NCI-H2171 treated with DMSO at 0.1 percent for 48 hours (cell line): ENCODE measurements at places on chromosomes 13 and 19.

DNA sequence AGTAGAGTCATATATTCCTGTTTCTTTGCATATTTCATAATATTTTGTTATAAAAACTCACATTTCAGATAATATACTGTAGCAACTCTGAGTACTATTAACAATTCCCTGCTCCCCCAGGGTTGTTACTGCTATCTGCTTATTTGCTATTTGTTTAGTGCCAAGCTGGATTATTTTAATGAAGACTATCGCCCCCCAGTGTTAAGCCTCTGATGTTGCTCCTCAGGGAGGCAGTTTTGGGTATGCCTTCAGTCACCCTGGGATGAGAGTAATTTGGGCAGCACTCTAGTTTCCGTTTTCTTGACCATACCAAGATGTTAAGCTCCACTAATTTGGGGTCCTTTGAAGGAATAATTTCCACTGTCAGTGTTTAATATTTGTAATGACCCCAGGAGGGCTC is 46.0 kb downstream of the MICU2 start:
- DNase-seq = no peak

- DNase-seq = no peak
Observed at GRCh38 chr13:24292481-24292880, 16.9 kb upstream of the C1QTNF9 start.

GRCh38 chr13:75359266-75359665 is 122.7 kb downstream of the TBC1D4 start:
- no peak for DNase-seq

GRCh38 chr13:20716951-20717350 is 13.5 kb downstream of the IL17D start:
- DNase-seq = peak; percentile 27

DNA sequence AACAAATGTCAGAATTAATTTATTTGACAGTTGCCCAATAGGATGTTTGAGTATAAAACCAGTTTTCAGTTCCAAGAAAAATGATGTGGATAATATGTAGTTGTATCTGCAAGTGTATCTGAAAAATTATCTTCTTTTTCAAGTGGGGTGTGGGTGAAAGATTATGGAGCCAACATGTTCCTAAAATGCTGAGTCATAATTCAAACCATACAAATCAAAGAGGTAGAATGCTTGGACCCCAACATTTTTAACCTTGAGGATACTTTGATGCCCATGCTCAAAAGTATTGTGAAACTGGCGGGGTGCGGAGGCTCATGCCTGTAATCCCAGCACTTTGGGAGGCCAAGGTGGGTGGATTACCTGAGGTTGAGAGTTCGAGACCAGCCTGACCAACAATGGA is 54.0 kb upstream of the ZNF724 start:
- no peak for DNase-seq

- DNase-seq = no peak
Observed at GRCh38 chr19:14237014-14237941, 31.3 kb upstream of the ADGRL1 start.

DNA sequence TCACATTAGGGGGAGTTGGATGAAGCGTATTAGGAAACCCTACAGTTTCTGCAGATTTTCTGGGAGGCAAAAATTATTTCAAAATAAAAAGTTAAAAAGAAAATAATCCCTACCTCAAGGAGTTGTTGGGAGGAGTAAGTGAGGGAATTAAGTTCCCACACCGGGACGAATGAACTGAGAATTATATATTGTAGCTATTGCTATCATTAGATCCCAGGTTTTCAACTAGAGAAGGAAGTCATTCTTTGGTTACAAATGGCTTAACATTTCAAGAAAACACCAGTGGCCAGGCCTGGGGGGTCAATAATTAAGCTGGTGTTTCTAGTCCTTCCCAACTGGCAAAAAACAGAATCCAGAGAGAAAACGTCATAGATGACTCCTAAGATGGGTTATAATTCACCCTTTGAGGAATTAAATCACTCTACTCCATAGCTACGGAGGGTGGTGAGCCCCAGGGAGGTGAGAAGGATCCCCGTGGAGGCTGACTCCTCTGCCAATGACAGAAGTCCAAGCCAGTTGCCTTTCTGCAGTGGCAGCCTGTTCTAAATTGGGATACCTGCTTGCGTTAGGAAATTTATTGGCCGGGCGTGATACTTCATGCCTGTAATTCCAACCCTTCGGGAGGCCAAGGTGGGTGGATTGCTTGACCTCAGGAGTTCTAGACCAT is 1.2 kb upstream of the MYDGF start:
- no peak for DNase-seq

- peak; percentile 41 for DNase-seq
Observed at GRCh38 chr19:710767-711166, 2.0 kb downstream of the PALM start.

GRCh38 chr13:98173431-98174152 is 3.5 kb downstream of the RNF113B start:
- no peak for DNase-seq

GRCh38 chr13:46341112-46341711 is 45.8 kb downstream of the RUBCNL start:
- no peak for DNase-seq

DNA sequence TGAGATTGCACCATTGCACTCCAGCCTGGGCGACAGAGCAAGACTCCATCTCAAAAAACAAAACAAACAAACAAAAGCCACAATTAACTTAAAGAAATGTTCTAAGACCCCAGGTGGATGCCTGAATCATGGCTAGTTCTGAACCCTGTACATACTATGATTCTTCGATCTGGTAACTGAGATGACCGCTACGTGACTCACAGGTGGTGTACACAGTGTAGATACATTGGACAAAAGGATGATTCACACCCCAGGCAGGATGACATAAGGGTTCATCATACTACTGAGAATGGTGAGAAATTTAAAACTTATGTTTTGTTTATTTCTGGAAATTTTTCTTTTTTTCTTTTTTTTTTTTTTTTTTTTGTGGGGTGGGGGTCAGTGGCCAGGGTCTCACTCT is 6.5 kb downstream of the ZNF426 start:
- DNase-seq = no peak

DNA sequence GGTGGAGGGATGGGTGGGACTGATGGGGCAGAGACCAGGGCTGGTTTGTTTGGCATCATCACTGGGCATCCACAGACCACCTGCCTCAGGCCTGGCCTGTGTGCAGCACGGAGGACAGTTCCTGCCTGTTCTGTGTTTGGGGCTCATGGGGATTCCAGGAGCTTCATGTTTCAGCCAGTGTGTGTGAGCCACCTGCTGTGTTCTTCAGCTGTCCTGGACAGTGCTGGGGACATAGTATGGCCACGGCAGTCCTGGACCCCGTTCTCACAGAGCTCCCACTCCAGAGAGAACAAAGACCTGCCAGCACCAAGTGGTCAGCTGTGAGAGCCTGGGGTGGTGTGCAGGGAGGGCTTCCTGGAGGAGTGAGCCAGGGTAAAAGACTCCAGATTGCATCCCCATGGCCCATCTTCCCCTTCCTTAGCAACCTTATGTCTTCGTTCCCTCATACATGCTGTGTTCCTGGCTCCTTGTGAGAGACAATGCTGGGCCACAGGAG is 2.0 kb upstream of the CCDC97 start:
- DNase-seq = no peak

GRCh38 chr13:20249913-20250312 is 17.8 kb upstream of the GJB6 start:
- no peak for DNase-seq

DNA sequence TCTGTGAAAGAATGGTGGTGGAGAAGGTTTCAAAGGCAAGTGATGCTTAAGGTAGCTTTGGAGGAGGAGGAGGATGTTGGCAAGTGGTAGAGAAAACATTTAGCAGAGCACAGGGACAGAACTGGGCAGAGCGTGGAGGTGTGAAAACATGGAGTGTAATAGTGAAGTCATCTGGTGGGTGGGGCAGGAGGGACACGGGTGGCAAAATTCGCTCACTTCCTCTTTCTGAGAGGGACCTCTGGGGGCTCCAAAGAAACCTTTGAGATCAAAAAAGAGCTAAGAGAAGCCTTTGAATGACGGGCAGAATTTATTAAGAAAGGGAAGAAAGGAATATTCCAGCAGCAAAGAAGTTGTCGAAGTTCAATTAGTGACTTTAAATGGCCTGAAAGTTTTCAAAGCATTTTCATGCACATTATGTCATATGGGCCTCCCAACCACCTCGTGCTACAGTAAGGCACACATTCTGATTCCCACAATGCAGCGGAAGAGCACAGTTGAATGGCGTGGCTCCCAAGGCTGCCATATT is 82.8 kb downstream of the STARD13 start:
- DNase-seq = no peak

GRCh38 chr13:49976314-49977258 is 20.3 kb upstream of the TRIM13 start:
- peak; percentile 74 for DNase-seq

- DNase-seq = no peak
Observed at GRCh38 chr19:11053817-11054195, 35.5 kb upstream of the LDLR start.

DNA sequence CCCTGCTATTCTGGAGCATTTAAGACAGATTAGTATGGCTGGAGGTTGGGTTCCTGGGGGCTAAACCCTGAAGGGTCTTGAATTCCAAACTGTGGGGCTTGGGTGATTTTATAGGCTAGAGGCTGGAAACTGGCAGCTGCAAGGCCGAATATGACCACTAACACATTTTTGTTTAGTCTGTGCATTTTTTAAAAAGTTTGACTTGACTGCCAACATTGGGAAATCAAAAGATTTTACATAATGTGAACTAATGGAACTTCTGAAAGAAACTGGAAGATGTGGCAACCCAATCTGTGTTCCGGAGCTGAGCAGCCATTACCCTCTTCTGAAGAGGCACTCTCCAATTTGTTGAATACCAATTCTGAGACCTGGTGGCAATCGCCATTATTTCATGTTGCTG is 5.1 kb downstream of the ZNF784 start:
- DNase-seq = peak; percentile 37

- DNase-seq = peak; percentile 94
Observed at GRCh38 chr19:29404951-29405727, 120.7 kb upstream of the VSTM2B start.

DNA sequence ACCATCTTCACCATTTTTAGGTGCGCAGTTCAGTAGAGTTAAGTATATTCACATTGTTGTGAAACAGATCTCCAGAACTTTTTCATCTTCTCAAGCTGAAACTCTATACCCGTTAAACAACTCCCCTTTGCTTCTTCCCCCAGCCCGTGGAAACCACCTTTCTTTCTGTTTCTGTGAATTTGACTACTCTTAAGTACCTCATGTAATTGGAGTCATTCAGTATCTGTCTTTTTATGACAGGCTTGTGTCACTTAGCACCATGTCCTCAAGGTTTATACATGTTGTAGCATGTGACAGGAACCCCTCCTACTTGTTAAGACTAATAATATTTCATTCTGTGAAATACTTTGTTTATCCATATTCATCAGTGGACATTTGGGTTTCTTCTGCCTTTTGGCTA is 52.8 kb downstream of the TNFRSF19 start:
- peak; percentile 3 for DNase-seq

DNA sequence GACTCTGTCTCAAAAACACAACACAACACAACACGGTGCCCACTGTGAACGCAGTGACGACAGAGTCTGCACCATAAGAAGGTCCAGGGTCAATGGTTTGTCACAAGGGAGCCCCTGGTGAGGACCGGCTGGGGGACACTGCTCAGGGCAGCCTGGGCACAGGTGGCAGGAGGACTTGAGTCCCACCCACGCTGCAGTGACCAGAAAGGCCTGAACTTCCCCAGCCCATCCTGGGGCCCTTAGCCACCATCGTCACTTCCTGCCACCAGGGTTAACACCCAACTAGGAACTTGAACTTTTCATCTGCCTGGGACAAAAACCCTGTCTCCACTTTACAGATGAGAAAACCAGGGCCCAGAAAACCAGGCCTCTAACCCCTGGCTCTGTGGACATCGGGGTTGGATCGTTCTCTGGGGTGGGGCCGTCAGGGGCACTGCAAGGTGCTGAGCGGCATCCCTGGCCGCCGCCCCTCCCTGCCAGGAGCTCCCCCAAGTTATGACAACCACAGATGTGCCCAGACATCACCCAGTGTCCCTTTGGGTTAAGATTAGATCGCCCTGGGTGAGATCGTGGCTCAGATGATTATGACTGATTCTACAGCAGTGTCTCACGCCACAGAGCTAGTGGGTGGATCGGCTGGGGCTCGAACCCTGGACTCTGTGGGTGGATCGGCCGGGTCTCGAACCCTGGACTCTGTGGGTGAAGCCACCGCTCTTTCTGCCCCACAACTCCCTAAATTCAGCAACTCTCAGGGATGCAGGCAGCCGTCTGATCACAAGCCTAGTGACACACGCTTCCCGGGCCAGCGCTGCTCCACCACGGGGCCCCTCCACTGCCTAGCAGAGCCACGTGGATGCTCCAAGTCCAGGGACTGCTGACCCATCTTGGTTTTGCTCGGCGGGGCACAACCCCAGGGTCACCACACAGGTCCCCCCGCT is 14.0 kb downstream of the MOB3A start:
- DNase-seq = no peak

GRCh38 chr19:38148337-38148736 is 75.7 kb downstream of the DPF1 start:
- no peak for DNase-seq

DNA sequence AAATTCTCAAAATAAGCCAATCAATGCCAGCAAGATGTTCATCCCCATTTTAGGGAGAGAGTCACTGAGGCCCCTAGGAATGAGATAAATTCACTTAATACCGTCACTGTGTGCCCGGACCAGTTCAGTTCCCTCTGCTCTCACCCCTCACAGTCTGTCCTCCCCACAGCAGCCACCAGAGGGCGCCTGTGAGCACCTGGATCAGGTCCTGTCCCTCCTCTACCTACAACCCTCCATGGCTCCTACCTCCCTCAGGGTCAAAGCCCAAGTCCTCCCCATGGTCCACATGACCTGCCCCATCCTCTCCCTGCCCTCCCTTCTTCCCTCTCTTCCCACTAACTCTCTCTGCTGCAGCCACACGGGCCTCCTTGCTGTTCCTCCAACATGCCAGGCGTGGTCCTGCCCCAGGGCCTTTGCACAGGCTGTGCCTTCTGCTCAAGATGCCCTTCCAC is 42.0 kb upstream of the NFIC start:
- DNase-seq = no peak

GRCh38 chr13:48252176-48252575 is 19.2 kb downstream of the ITM2B start:
- DNase-seq = no peak

GRCh38 chr13:29905845-29906244 is 55.4 kb upstream of the UBL3 start:
- DNase-seq = no peak
